CD14-positive monocyte (primary cell): ENCODE measurements at places on chromosomes 6 and 20.

DNA sequence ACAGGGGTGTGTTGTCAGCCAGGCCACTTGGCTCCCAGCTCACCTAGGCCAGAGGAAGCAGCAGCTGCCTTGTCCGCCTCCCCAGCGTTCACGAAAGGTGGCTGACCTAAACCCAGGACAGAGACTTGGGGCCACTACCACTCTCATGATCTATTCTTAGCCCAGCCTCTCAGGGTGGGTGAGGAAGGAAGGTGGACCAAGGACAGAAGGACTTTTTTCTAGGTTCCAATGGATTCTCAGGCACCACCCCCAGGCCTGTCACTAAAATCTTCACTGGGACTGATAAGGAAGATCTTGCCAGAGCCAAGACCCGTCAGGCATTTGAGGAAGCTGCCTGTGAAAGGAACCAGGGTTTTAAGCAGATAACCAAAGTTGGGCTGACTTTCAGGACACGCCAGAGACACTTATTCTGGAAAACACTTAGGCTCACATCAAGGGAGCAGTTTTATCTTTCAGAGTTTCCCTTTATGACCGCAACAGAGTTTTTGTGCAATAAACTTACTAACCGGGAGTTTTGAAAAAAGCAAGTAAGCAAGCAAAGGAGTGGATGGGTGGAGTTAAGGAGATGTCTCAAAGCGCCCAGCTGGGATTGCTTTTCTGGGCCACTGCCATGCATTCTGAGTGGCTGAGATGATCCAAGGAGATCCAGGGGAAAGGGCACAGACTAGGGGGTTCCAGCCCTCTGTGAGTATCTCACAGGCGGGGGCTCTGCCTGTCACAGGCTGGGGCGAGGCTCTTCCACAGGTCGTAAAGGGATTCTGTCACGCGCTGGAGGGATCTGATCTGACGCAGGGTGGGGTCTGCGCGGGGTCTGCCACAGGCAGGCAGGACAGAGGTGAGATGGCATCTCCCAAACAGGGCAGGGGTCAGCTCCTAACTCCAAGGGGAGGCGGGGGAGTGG is 989 bp downstream of the FITM2 start:
- peak; percentile 12 for DNase-seq

DNA sequence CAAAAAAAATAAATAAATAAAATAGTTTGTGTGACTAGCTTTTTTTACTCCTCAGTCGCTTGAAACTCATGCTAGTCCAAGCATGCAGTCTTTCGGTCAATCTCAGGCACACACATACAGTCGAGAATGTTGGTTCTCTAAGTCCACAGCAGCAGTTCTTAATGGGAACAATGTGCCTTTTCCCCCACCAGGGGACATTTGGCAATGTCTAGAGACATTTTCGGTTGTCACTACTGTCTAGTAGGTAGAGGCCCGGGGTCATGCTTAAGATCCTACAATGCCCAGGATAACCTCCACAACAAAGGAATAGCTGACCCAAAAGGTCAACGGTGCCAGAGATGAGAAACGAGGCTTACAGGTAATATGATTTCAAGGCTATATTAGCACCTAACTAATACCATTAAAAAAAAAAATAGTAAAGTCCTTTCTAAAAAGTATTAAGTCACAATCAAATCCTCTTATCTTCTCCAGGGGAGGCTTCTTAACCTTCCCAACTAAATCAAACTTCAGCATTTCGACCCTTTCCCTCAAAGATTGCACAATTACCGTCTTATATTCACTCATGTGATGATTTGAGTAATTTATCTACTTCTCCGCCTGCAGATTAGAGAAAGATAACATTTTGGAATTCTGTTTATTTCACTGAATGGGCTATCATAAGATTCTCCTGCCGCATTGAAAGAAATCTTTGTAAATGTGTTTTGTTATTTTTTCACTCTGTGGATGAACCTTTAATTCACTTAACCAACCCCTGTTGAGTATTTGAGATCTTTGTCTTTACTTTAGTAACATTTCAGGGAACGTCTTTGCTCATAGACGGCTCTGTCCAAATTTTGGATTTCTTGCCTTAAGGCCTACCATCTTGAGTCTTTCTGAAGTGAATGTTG is 8.1 kb upstream of the SALL4 start:
- DNase-seq, result no peak

- no peak for DNase-seq
These were observed 34.0 kb downstream of the BMP5 start for GRCh38 chr6:55841341-55841740.

- no peak for DNase-seq
These were observed 238.0 kb downstream of the COL12A1 start for GRCh38 chr6:74967821-74968220.

- DNase-seq, result peak; percentile 11
These were observed 68.3 kb downstream of the NPEPL1 start for GRCh38 chr20:58760856-58761255.

- no peak for DNase-seq
These were observed 182.8 kb downstream of the EYS start for GRCh38 chr6:65524232-65524631.

GRCh38 chr6:73702444-73702843 is 6.4 kb downstream of the CD109 start:
- no peak for DNase-seq

DNA sequence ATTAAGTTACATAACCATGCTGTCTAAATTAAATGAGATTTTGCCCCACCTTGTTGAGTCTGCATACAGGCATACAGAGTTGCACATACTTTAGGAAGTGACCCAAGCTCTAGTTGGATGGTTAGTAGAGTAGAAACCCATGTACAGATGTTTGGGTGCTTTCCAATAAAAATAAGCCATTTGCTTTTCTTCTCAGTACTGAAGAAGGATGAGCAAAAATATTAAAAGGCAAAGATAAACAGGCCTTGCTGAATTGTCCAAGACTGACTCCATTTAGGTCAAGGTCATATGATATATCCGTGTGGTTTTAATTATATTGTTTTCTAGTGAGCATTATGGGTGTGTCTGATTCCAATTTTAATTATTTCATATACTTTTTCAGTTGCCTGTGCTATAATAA is 589.4 kb downstream of the RFPL4B start:
- no peak for DNase-seq

GRCh38 chr6:148415511-148416260 is 73.0 kb downstream of the SASH1 start:
- DNase-seq, result no peak

DNA sequence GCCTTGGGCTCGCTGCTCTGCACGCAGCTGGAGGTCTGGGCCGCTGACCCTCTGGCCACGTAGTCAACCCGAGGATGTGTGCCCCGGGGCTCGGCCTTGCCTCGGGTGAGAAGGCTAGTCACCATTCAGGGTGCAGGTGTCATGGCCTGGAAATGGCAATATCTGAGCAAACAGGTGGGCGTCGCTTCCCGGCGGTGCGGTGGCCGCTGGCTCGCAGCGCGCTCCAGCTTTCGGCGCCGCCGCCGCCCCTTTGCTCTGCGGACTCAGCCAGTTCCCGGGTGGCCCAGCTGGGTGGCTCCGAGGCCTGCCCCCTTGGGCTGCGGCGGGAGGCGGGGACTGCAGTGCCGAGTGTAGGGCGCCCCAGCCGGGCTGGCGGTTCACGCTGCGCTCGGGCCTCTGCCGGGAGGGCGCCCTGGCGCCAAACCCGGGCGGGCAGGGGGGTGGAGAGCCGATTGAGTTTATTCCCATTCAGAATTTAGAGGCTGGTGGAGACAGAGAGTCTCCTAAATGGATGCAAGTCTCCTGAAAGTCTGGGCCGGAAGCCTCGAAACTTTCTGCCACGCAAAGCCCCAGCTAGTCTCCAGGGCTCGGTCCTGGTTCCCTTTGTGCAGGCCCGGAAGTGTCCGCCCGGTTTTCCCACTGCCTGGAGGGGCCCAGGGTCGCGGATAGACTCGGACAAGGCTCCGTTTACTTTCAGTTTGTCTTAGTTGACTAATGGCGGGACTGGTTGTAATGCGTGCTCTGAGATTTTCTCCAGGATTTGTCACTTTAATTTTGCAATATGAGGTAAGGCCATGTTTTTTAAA is 11.3 kb upstream of the TFAP2A start:
- DNase-seq, result no peak

DNA sequence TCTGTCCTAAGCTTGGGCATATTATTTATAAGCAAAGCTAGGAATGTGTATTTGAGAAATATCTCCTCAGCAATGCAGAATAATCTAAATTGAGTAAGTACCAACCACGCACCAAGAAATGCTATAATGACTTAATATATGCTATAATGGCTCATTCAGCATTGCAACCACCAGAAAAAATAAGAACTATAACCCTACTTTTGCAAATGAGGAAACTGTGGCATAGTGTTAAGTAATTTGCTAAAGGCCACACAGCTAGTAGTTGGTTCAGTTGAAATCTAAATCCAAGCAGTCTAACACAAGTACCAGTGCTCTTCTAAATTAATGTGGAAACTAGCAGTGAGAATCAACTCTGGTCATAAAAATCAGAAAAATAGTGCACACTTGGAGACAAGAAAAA is 35.7 kb downstream of the HBS1L start:
- DNase-seq, result no peak

DNA sequence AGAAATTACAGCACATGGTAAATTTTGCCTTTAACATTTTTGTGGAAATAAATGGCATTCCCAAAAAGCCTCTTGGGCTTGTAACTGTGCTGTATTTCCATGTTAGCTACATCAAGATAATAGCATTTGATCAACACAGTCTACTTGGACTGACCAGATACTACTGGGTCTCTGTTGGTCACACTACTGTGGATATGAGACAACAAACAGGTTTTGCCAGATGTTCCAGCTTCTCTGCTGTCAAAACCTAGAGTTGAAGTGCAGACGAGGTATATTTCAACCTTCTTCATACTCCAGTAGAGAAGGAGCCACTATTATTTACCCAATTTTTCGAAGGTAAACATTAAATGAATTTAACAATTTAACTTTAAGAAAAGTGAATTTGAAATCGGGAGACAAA is 284.7 kb upstream of the CITED2 start:
- DNase-seq, result no peak

DNA sequence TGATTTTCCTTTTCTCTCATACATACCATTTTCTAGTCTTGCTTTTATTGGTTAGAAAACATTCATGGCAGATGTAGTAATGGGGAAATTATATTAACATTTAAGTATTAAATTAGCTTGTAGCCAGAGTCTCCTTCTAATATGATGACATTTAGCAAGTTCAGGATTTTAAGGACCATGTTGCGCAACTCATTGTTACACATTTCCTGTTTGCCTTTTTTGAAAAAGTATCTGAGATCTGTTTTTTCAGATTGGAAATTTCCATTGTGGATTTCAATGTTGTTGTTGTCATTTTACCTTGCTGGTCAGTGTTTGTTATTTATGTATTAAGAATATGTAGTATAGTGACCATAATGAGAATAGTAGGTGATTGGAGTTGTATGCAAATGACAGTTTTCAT is 38.7 kb downstream of the CDKAL1 start:
- DNase-seq, result peak; percentile 61

- DNase-seq, result no peak
These were observed 11.0 kb downstream of the TTBK1 start for GRCh38 chr6:43254138-43254817.

- DNase-seq, result no peak
These were observed 22.4 kb upstream of the BACH2 start for GRCh38 chr6:90319044-90319443.

GRCh38 chr6:42043787-42044475 is 6.4 kb upstream of the TAF8 start:
- DNase-seq, result peak; percentile 82

GRCh38 chr6:98931696-98932095 is 16.1 kb downstream of the FBXL4 start:
- DNase-seq, result no peak

DNA sequence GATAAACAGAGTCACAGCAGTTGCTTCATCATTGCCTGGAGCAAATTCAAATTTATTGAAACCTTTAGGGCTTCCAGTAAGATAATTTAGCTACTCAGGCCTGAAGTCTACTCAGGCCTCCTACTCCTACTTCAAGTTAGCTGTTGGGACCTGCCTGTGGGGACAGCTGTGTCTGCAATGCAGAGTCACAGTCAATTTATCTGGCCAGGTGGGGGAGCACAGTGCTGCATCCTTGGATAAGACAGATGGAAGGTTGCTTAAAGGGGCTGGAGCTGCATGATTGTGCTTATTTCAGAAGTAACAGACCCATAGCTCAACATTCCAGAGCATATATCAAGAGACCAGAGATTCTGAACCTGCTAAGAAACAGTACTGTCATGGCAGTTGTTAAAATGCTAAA is 932.1 kb downstream of the QKI start:
- no peak for DNase-seq

DNA sequence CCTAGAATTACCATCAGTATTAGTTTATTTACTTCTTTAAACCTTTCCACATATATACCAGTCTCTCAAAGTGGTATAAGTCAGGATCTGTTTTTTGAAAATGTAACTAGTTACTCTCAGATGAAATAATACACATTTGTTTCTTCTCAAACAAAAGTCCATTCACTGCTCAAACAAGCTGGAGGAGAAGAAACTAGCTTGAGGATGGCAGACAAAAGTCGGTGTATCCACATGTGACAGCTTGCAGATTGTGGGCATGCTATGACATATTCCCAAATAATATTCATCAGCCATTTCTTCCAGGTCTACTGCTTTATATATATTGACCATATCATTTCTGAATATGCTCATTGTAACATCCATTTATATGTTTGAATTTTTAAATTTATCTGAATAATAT is 197.4 kb upstream of the KCNQ5 start:
- no peak for DNase-seq

DNA sequence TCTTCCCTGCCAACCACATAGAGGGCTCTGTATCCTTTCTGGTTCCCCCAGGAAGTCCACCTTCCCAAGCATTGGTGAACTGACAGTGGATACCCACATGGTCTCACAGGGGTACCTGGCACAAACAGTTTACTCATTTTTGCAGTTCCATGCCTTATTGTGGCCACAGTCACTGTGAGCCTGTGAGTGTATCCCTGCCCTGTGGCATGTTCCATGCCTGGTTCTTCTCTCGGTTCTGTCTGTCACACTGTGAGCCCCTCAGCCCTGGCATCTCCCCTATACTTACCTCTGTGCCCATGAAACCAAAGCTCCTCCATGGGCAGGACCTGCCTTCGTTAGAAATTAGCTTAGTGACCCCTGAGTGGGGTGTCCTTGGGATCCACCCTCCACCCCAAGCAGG is 107.8 kb downstream of the TOX2 start:
- no peak for DNase-seq

GRCh38 chr6:157586476-157587126 is 205.6 kb downstream of the ZDHHC14 start:
- no peak for DNase-seq
